Stimulated activated CD4-positive, alpha-beta T cell treated with anti-CD3 and anti-CD28 coated beads, Interleukin-2, amount 100 ng/mL, for 4 hours (primary cell): ENCODE measurements at places on chromosomes 11 and 22.

GRCh38 chr11:63813563-63814382 is 517 bp downstream of the SPINDOC start:
- no peak for DNase-seq

GRCh38 chr22:39661842-39662685 is 91.5 kb downstream of the CACNA1I start:
- peak; percentile 59 for DNase-seq

- no peak for DNase-seq
These were observed 104.0 kb downstream of the SOX6 start for GRCh38 chr11:16252373-16252772.

- no peak for DNase-seq
These were observed 50.5 kb downstream of the IGSF9B start for GRCh38 chr11:133906241-133906640.

- DNase-seq, result no peak
These were observed 858.8 kb downstream of the METTL15 start for GRCh38 chr11:28966951-28967350.

GRCh38 chr11:119431523-119431922 is 8.6 kb upstream of the THY1 start:
- DNase-seq, result no peak

GRCh38 chr11:86180851-86181250 is 63.7 kb upstream of the EED start:
- DNase-seq, result no peak

- DNase-seq, result no peak
These were observed 96.0 kb downstream of the PARVA start for GRCh38 chr11:12473381-12473780.

DNA sequence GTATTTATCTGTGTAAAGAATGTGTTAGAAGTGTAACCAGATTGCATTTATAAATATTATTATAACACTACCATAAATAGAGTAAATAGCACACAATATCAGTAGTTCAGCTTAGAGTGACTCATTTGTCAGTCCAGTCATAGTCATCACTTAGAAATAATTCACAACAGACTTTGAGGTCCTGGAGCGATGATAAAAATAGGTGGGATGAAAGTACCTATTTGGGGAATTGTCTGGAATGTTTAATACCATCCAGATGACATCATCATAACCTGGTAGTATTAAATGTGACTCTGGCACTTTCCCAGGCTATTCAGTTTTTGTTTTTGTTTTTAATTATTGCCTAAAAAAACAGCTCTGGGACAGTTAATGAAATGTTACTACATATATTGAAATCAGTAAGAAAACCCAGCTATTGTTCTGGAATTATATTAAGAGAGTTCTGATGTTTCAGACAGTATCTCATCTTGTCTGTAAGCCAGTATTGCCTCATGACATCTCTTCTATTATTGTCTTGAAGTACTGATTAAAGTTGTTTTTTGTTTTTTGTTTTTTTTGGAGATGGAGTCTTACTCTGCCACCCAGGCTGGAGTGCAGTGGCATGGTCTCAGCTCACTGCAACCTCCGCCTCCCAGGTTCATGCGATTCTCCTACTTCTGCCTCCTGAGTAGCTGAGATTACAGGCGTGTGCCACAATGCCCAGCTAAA is 74.8 kb downstream of the SIK2 start:
- no peak for DNase-seq
